ENCODE measurements at places on chromosomes 12 and 14.

- no peak for DNase-seq
These were observed 65.7 kb downstream of the MON2 start for GRCh38 chr12:62532333-62532732.

DNA sequence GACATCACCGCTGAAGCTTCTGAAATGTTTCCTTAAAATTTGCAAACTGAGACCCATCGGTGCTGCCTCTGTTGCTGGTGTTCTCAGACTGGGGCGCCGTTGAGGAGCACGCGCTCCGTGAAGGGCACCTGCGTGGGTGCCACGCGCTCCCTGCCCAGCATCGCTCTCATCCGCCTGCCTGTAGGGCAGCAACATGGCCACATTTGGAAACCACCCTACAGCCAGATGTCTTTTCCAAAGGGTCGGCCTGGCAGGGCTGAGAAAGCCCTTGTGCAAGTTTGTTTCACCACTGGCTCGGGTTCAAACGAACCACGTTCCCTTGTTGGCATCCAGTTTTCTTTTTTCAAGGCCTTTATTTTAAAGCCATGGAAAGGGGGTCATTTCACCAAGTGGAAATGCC is 13.9 kb downstream of the ADGRD1 start:
- DNase-seq: no peak

DNA sequence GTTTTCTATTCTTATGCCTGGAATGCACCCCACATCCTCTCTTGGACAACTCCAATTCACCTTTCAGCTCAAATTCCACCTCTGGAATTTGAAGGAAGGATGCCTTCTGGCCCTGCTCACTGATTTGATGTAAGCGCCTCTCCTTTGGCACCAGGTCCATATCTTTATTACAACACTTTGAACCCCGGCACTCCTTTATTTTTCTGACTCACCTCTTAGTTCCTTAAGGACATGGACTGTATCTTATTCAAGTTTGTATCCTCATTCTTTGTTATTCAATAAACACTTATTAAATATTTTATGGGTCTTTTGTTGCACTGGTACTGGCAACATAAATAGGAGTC is 3.1 kb downstream of the GALC start:
- no peak for DNase-seq

- DNase-seq: no peak
These were observed 1.8 kb downstream of the SYCP3 start for GRCh38 chr12:101737476-101737875.

DNA sequence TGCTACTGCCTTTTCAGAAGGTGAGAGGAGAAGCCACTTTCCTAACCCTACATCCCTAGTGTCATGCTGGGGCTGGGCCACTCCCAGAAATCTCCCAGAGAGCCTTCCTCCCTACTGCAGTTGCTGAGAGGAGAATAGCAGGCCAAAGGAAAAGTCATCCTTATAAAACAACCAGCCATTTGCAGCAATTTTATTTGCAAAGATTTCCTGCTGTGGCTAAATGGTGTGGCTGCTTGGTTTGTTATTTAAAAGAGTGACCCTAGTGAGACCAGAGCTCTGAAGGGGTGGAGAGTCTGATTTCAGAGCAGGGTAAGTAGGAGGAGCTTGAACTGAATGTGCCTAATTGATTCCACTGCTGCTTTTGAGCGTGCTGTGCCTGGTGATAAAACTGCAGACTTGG is 232.0 kb downstream of the GRIN2B start:
- DNase-seq: no peak

GRCh38 chr14:76962303-76962660 is 66.2 kb downstream of the IRF2BPL start:
- DNase-seq: no peak

- DNase-seq: no peak
These were observed 226.8 kb upstream of the LHX5 start for GRCh38 chr12:113698510-113698858.

- no peak for DNase-seq
These were observed 24.8 kb upstream of the RAB35 start for GRCh38 chr12:120141336-120141735.

GRCh38 chr14:23148591-23149249 is 29.7 kb upstream of the CEBPE start:
- no peak for DNase-seq

- no peak for DNase-seq
These were observed 13.0 kb downstream of the PARP2 start for GRCh38 chr14:20356422-20356821.

- no peak for DNase-seq
These were observed 203.8 kb downstream of the CRADD start for GRCh38 chr12:93880853-93881522.

DNA sequence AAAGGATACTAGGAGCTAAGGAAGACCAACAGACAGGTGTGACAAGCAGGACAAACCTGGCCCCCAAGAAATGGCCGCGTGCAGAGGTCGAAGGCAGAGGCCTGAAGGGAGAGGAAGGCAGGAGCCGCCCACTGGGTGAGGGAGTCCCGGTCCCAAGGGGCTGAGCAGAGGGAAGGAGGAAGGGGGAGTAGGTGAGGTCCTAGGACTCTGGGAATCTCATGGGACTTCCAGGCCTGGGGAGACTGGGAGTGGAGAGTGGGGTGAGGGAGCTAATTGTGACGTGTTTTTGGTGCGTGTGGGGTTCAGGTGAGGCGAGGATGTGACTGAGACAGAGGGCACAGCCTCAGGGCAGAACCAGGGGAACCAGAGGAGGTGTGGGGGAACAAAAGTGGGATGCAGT is 11.7 kb upstream of the FLVCR2 start:
- no peak for DNase-seq

DNA sequence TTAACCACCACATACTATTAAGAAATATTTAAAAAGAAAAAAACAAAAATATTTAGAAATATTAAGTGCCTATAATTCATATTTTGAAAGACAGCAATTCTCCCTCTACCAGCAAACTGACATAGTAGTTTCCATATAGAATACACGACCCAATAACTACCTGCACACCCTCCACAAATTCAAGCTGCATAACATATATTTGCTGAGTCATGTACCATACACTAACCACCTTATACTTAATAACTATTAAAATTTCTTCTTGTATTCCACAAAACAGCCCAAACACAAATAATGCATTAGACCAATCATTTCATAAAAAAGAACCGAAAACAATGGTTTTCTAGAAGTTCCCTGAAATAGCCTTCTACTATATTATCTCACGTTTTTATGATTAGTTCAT is 21.7 kb downstream of the GTF2A1 start:
- no peak for DNase-seq

GRCh38 chr14:60245380-60246177 is 3.4 kb upstream of the PPM1A start:
- DNase-seq: peak; percentile 32

- no peak for DNase-seq
These were observed 4.2 kb upstream of the KLC1 start for GRCh38 chr14:103624860-103625259.

GRCh38 chr12:70217416-70217815 is 25.8 kb upstream of the CNOT2 start:
- no peak for DNase-seq

DNA sequence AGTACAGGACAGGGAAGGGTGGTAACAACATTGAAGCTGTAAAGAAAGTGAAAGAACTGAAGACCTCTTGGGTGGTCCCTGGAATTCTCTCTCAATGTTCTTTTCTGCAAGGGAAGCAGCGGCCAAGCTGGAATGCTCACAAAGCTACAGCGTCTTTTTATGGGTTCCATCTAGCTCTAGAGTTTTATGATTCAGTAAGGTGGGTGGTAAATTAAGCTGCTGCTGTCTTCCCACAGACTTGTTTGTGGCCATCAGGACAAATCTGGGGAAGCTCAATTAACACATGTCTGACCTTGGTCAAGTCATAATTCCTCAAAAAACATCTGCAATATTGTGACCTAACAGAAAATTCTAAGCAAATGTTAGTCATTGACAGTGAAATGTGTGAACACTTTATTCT is 139.1 kb downstream of the MED13L start:
- no peak for DNase-seq

- DNase-seq: no peak
These were observed 63.7 kb downstream of the PUS7L start for GRCh38 chr12:43694879-43695278.

DNA sequence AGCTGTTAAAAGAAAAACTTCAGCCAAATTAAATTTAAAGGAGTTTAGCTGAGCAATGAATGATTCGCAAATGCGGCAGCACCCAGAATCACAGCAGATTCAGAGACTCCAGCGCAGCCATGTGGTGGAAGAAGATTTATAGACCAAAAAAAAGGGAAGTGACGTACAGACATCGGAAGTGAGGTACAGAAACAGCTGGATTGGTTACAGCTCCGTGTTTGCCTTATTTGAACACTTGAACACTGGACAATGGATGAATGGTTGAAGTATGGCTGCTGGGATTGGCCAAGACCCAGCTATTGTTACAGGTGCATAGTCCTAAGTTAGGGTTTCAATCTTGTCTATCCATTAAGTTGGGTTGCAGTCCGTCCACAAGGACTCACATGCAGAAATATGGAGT is 42.6 kb downstream of the GALNT8 start:
- DNase-seq: no peak

- DNase-seq: no peak
These were observed 4.4 kb downstream of the MSRB3 start for GRCh38 chr12:65282840-65283239.

DNA sequence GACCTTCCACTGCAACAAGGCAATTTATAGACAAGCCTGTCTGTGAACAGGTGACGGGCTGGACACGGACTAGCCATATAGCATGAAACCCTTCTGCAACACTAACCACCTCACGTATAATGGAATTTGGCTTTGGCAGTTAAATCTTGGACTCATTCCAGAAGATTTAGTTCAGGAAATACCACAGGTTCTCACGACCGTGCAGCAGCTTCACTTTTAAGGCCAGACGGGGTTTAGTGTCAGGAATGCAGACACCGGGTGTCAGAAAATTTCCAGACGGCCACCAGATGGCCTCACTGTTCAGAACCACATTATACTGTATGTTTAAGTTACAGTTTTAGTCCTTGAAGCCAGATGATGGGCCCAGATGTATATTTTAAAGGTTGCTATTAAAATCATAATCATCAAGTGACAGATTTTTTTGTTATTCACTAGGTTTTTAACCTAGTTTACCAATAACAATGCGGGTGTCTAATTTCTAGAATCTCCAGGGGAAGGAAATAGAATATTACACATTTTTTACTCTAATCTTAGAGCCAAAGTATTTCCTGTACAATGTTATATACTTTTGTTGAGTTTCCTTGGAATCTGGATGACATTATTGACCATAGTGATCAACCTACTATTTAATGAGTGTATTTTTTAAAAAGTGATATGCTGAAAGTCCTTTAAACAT is 90.5 kb upstream of the TMPO start:
- DNase-seq: peak; percentile 7

- peak; percentile 72 for DNase-seq
These were observed 46.8 kb downstream of the TMEM117 start for GRCh38 chr12:43882578-43883178.

DNA sequence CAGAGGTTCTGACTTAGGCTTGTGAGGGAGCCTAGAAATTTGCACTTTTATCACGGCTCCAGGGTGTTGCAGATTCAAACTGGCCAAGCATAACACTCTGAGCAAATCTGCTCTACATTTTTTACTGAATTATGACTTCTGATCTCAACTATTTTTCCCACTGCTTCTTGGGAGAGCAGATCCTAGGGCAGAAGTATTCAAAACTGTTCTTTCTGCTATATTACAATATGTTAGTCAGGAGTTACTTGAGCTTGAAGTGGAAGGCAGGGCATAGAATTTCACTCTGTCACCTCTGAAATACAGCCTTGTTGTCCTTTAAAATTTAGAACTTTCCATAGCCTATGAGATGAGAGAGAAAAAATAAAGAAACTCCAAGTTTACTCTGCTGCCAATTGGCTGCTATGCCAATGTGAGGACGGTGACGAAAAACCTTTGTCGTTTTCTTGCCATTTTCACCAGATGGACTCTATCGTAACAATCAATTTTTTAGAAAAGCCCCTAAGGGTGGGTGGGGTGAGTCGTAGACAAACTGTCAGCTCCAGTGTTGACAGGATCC is 16.4 kb upstream of the KERA start:
- DNase-seq: no peak

DNA sequence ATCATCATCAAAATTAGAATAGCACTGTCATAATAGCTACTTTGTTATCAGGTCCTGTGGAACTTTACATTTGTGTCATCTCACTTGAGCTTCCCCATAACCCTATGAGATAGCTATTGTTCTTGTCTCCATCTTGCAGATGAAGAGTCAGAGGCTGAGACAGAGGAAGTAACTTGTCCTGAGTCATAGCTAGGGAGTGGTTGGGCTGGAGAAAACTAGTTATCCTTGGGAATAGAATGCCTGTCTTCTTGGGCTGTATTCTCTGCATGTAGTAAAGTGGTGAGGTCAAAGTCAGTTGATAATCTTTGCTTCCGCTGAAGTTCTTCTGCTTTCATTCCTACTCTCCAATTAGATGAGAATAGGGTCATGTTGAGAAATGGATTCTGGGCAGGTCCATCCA is 117.0 kb downstream of the SMOC1 start:
- DNase-seq: no peak

- no peak for DNase-seq
These were observed 45.0 kb upstream of the AMN1 start for GRCh38 chr12:31773867-31774266.

DNA sequence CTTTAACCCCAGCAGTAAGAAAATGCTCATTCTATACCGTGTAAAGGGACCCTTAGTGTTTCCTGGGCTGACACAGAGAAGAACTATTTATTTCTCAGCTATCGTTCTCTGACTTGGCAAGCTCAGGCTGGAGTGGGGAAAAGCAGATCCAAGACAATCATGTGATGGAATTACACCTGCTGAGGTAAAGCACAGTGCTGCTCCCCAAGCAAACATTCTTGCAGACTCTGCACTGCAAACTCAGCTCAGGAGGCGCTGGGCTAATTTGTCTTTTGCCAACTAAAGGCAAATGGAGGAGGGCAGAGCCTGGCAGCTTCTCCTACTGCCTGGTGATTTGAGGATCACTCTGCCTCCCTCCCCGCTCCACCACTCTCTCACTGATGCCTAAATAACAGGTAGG is 57.8 kb upstream of the FUT8 start:
- DNase-seq: no peak

GRCh38 chr12:47828976-47829482 is 9.3 kb upstream of the HDAC7 start:
- DNase-seq: no peak

GRCh38 chr14:35786856-35787255 is 22.2 kb downstream of the RALGAPA1 start:
- no peak for DNase-seq

GRCh38 chr12:107241411-107241810 is 148.1 kb upstream of the CRY1 start:
- DNase-seq: no peak

- DNase-seq: no peak
These were observed 5.4 kb downstream of the KRT8 start for GRCh38 chr12:52899338-52900035.

GRCh38 chr12:2963760-2964292 is 4.6 kb downstream of the TEAD4 start:
- no peak for DNase-seq
